ENCODE measurements at places on chromosomes 3 and 15. TPM values are rescaled to one million over a fixed set of nuclear protein-coding genes. Genes with fewer than 3 reads are reported as not detected.

CCDC174 gene
- total RNA-seq, result 11.9 TPM

- no peaks in the 10 kb centered on the region for H3K4me1 ChIP-seq
- H3K36me3 ChIP-seq, result peaks cover 8% of the 10 kb centered on the region
- DNase-seq, result no peak
- no peak overlapping the region for H3K27ac ChIP-seq
- no peaks in the 10 kb centered on the region for H3K27me3 ChIP-seq
Observed at GRCh38 chr3:149145974-149146373, 16.5 kb downstream of the HPS3 start.

DNA sequence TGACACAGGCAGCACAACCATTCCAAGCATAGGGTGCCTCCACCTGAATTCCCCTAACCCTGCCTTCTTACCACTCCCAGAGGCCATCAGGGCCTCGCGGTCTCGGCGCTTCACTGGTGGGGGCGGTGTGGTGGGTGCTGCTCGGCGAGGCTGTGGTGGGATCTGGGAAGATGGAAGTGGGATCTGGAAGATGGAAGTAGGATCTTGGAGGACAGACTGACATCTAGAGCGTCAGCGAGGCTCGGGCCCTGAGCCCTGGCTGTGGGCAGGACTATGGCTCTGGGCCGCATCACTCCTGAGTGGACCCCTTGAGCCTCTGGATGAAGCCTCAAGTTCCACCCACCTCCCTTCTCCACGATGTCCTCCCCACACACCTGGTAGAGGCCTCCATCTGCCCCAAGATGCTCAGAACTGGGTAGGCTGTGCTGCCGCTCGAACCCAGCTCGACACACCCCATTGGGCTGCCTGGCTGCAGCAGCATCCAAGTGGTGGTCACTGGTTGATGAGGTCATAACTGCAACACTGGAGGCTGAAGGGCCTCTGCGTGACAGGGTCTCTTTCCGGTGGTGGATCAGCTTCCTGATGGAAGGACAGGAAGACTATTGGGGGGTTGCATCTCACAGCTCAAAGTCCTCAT, 3.6 kb downstream of the NCKIPSD start:
- H3K27me3 ChIP-seq, result no peaks in the 10 kb centered on the region
- H3K27ac ChIP-seq, result no peak overlapping the region
- H3K4me1 ChIP-seq, result 0 out of 2 replicates have a peak, but pooled peaks cover 5% of the 10 kb centered on the region
- H3K36me3 ChIP-seq, result peaks cover 31% of the 10 kb centered on the region

GRCh38 chr15:83581381-83581780, 72.5 kb upstream of the ADAMTSL3 start:
- no peaks in the 10 kb centered on the region for H3K4me1 ChIP-seq
- H3K27me3 ChIP-seq, result no peaks in the 10 kb centered on the region
- no peak overlapping the region for H3K4me3 ChIP-seq
- no peak overlapping the region for H3K27ac ChIP-seq

DNA sequence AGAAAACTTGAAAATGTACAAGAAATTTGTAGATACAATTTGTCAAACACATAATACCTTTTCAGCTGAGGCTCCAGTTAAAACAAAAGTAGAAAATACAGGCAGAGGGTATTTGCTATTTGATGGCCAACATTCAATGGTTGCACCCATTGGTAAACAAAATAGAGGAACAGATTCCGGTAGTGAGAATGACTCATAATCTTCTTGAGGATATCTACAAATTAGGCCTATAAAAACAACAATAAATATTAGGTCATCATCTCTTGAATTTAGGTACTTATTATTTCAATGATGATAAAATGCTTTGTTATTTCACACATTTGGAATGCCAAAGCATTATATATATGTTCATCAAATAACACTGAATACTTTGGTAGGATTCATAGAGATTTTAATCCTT, 53.4 kb downstream of the DENND4A start:
- no peak overlapping the region for H3K27ac ChIP-seq
- no peak overlapping the region for H3K4me3 ChIP-seq
- H3K36me3 ChIP-seq, result no peaks in the 10 kb centered on the region
- peaks cover 1% of the 10 kb centered on the region for H3K4me1 ChIP-seq
- no peak for DNase-seq

DNA sequence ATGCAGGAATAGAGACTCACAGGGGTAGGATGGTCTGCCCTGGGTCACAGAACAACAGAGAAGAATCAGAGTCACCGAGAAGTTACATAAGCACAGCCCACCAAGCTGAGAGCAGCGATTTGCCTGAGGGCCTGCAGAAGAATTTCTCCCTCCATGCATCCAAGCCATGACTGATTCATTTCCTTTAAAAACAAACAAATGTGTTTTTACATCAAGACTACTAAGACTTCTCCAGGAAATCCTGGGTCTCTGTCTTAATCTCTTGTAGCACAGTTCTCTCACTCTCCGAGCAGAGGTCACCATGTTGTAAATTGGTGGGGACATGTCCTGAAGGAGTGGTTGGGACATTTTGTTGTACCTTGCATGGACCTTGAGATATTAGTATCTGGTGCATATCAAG, 159.8 kb downstream of the THSD4 start:
- H3K4me3 ChIP-seq, result no peak overlapping the region
- H3K27ac ChIP-seq, result no peak overlapping the region
- H3K36me3 ChIP-seq, result no peaks in the 10 kb centered on the region
- no peaks in the 10 kb centered on the region for H3K4me1 ChIP-seq
- DNase-seq, result no peak
